ENCODE measurements at places on chromosomes 16 and 17. TPM values are rescaled to one million over a fixed set of nuclear protein-coding genes. Genes with fewer than 3 reads are reported as not detected.

- no peak for DNase-seq
Measured at GRCh38 chr16:50396761-50397535, 28.2 kb upstream of the BRD7 start.

DNA sequence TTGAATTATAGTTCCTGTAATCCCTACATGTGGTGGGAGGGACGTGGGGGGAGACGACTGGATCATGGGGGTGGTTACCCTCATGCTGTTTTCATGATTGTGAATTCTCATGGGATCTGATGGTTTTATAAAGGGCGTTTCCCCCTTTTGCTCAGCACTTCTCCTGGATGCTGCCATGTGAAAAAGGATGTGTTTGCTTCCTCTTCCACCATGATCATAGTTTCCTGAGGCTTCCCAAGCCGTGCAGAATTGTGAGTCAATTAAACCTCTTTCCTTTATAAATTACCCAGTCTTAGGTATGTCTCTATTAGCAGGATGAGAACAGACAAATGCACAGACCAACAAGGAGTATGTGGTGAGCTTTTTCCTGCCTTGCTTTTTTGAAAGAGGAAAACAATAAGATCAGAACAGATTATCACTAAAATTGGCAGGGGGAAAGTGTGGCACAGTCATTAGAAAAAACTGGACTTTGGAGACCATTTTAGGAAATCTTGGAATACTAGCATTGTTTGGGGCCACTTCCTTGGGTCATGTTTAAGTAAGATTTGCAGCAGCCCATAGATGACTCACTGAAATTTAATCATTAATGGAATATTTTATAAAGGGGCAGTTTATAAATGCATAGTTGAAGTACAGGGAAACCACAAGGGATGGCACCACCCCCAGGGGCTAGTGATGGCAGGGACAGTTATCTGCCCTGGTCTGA lies 352.8 kb downstream of the CDH13 start:
- DNase-seq = no peak

DNA sequence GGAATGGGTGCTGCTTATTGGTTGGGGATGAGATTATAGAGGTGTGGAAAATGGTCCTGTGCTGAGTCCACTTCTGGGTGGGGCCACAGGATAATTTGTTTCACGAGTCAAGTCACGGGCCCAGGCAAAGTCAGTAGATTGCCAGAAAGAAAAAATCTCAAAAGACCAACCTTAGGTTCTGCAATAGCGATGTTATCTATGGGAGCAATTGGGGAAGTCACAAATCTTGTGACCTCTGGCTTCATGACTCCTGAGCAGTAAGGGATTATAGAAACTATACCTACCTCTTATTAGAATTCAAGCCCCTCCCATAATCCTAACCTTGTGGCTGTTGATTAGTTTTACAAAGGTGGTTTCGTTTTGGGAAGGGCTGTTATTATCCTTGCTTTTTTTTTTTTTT lies 31.4 kb downstream of the WWP2 start:
- DNase-seq = no peak

GRCh38 chr16:49150341-49150740 lies 131.3 kb downstream of the CBLN1 start:
- DNase-seq = no peak

GRCh38 chr17:14672830-14673229 lies 371.9 kb downstream of the HS3ST3B1 start:
- peak; percentile 35 for DNase-seq

DNA sequence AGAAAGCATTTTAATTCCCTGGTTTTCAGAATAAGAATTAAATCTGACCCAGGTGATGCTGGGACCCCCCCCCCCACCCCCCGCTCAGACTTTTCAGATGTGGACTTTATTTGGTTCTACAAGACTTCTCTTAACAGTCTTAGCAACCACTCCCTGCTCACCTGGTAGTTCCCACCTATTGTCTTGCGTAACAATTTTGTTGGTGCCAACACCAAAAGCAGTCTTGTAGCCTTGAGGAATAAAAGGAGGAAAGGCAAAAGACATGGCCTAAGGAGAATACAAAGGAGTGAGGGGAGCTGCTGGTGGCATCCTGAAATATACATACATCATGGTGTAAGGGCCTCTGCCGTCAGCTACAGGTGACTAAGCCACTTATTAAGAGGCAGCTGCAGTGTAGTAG lies 5.0 kb downstream of the TTLL6 start:
- no peak for DNase-seq

GRCh38 chr17:33457477-33457876 lies 164.4 kb upstream of the ASIC2 start:
- DNase-seq = no peak

GRCh38 chr16:85149776-85150175 lies 37.5 kb upstream of the CIBAR2 start:
- DNase-seq = no peak

DNA sequence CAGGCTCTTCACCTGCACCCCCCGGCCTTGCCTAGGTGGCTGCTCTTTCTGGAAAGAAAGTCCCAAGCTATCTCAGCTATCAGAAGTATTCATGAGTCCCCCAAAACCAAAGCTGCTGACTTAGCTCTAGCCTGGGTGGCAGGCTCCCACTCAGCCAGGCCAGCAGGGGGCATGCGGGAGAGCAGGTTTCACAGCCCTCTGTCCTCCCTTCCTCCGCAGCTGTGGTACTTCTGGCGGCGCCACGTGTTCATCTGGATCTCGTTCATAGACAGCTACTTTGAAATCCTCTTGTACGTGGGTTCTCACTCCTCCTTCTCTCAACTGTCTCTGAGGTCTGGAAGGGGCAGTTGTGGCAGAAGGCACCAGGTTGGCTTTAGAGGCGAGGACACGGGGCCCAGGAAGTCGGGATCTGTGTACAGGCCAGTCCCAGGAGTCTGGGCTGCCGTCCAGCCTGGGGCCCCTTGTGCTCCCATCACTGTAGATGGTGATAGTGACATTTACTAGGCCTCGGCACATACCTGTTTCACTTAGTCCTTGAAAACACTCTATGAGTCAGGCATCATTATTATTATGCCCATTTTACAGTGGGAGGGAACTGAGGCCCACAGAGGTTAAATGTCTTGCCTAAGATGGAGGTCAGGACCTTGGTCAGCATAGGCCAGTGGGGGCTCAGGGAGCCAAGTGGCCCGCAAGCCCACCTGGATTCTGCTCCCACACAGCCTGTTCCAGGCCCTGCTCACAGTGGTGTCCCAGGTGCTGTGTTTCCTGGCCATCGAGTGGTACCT lies 12.9 kb downstream of the TRPV2 start:
- no peak for DNase-seq

DNA sequence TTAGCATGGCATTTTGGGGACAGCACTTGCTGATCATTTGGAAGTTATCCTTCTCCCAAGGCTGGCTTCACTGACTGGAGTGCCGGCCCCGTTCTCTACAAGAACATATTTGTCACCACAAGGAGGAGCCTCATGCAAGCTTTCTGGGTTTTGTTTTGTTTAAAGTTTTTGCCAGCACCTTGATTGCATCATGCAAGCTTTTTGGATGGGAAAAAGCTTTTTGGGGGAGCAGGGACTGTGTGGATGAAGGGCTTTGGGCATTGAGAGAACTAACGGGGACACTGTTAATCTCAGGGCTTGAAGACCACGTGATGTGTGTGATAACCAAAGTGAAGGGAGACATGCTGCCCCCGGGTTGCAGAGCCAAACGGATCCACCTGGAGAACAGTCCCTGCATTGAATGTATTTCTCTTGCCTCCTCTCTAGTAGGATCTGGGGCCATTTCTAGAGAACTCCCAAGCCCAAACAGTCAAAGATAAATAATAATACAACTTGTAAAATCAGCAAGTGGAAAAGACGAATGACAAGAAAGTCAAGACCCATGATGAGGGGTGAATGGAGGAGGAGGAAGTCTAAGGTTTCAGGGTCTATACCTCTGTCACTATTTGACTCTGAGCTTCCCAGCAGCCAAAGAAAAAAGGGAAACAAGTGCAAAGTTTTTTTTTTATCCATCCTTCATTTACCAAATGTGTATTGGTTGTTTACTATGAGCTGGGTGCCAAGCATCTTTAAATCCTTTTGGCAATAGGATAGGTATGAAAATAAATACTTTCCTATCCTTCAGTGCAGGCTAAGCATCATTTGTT lies 17.2 kb downstream of the TMEM114 start:
- DNase-seq = no peak

DNA sequence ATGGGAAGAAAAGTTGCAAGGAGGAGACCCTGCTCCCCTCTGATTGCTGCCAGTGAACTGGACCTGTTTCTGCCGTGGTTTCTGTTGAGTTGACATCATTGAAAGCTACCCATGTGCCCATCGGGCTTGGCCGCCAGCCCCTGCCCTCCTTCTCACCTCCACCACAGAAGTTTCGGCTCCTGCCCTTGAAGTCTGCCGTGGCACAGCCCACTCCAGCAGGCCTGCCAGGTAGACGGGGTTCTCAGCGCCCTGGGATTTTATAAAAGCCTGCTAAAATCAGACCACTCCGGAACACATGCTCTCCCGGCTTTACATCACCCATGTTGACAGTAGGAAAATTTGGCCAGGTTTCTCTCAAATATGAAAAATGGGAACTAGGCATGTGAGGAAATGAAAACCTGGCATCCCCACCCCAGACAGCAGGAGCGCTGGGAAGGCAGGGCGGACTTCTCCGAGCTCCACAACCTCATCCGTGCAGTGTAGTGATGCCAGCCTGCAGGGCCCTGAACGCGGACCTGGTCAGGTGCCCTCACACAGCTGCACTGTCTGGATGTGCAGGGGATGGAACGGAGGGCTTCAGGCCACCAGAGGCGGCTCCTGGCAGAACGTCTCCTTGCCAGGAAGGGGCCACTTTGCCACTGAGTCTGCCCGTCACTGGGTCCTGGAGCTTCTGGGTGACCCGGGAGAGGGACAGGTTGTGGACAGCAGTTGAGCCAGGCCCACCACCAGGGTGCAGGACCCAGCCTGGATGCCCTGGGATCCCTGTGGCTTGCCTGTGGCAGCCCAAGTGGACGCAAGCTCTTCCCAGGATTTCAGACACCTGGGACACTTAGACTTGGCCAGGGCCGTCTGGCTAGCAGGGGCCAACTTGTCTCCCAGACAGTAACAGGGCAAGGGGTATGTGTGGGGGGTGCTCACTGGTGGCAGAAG lies 6.9 kb upstream of the GSE1 start:
- DNase-seq = no peak

Gene EVPLL
- polyA plus RNA-seq = 0.85 TPM

Gene PNMT
- polyA plus RNA-seq = 1.1 TPM

Gene OR1F1
- not detected for polyA plus RNA-seq

Gene PIK3R5
- 2.2 TPM for polyA plus RNA-seq

Gene MYH13
- polyA plus RNA-seq = not detected

Gene CES5A
- polyA plus RNA-seq = not detected

Data from right lung (tissue), 10 donors.